Stimulated activated CD8-positive, alpha-beta memory T cell treated with anti-CD3 and anti-CD28 coated beads, Interleukin-2, amount 100 ng/mL, for 48 hours (primary cell): ENCODE measurements at places on chromosomes 7 and 10.

- DNase-seq = no peak
These were observed 10.5 kb downstream of the SEMA3C start for GRCh38 chr7:80908360-80908797.

DNA sequence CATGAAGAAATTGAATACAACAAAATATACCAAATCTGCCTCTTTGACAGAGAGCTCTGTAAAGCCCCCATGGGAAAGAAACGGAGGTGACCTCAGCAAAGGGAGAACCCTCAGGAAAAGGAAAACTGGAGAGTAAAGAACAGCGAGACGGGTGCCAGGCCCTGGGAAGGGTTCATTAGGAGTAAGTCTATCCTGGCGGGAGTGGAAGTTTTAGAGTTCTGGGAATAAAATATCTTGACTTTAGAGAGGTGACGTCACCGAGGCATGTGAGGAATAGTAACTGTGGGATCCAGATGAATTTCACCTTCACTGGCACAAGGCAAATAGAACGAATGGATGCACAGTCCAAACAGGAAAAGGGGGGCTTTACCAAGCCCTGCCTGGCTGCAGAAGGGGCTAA is 362.8 kb upstream of the IGFBP3 start:
- DNase-seq = no peak

- no peak for DNase-seq
These were observed 122.8 kb downstream of the SKIDA1 start for GRCh38 chr10:21402606-21403083.

DNA sequence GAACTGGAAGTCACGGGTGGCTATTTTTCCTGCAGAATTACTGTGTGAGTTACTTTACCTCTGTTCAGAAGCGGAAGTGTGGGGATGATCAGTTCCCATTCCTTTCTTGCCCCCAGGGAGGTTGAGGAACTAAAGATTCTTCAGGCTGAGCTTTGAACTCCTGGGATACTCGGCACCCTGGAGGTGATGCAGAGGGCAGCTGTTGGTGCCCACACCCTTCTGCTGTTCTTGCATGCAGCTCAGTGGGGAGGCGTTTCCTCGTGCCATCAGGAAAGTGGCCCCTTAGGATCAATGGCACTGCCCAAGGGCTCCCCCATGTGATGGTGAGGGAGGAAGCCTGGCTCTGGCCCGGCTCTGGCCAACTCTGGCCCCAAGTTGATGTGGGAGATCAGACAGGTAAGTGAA is 44.7 kb upstream of the MXI1 start:
- no peak for DNase-seq

GRCh38 chr7:73741600-73741999 is 3.0 kb upstream of the ABHD11 start:
- DNase-seq = no peak

- no peak for DNase-seq
These were observed 25.6 kb upstream of the IL15RA start for GRCh38 chr10:6002809-6003510.

DNA sequence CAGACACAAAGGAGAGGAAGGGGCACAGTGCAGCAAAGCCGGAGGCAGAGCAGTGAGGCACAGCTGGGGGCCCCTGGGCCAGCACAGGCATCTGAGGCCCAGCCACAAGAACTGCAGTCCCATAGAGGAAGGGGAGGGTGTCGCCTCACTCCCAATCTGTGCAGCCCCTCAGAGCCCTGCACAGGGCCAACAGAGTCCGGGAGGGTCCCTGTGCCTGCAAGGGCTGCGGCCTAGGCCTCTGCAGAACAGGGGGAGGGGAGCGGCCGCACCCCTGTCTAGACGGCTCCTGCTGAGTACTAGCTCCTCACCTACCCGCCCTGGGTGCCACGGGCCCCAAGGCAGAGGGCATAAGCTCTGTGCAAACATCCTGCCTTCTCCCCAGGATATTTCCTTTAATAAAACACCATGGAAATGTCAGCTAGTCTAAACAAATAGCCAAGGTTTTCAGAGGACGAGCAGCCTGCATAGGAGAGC is 32.4 kb upstream of the RET start:
- no peak for DNase-seq
